T-helper 2 cell treated with Interferon-gamma antibody and Interleukin-4, amounts not matched to agents 5 μg/mL and 100 μg/mL, for 36 hours (primary cell): ENCODE measurements at places on chromosomes 2 and 18.

GRCh38 chr2:209577376-209578357, 153.8 kb downstream of the MAP2 start:
- no peak for DNase-seq
- no peak overlapping the region for H3K27ac ChIP-seq
- no peaks in the 10 kb centered on the region for H3K36me3 ChIP-seq
- no peaks in the 10 kb centered on the region for H3K27me3 ChIP-seq
- no peak overlapping the region for H3K4me3 ChIP-seq
- peaks cover 4% of the 10 kb centered on the region for H3K4me1 ChIP-seq

GRCh38 chr2:176936410-176936809, 276.2 kb upstream of the HNRNPA3 start:
- H3K4me3 ChIP-seq = no peak overlapping the region
- peaks cover 39% of the 10 kb centered on the region for H3K4me1 ChIP-seq
- DNase-seq = no peak
- peaks cover 3% of the 10 kb centered on the region for H3K36me3 ChIP-seq

- H3K27ac ChIP-seq = no peak overlapping the region
- no peaks in the 10 kb centered on the region for H3K27me3 ChIP-seq
- H3K4me3 ChIP-seq = no peak overlapping the region
- no peaks in the 10 kb centered on the region for H3K36me3 ChIP-seq
- DNase-seq = no peak
These were observed 75.9 kb downstream of the PTGR3 start for GRCh38 chr18:75132931-75133525.

GRCh38 chr18:75544496-75544895, 117.0 kb upstream of the SMIM21 start:
- H3K27ac ChIP-seq = no peak overlapping the region
- DNase-seq = no peak
- no peaks in the 10 kb centered on the region for H3K36me3 ChIP-seq
- H3K27me3 ChIP-seq = peaks cover 4% of the 10 kb centered on the region
- H3K4me3 ChIP-seq = no peak overlapping the region

- H3K4me3 ChIP-seq = no peak overlapping the region
- no peak overlapping the region for H3K27ac ChIP-seq
- no peaks in the 10 kb centered on the region for H3K36me3 ChIP-seq
- H3K27me3 ChIP-seq = peaks cover 3% of the 10 kb centered on the region
- peaks cover 5% of the 10 kb centered on the region for H3K4me1 ChIP-seq
- no peak for DNase-seq
These were observed 90.3 kb upstream of the SNTG2 start for GRCh38 chr2:860259-860855.

- H3K27ac ChIP-seq = no peak overlapping the region
- peaks cover 7% of the 10 kb centered on the region for H3K36me3 ChIP-seq
- peaks cover 19% of the 10 kb centered on the region for H3K4me1 ChIP-seq
- DNase-seq = no peak
These were observed 22.1 kb downstream of the SERPINE2 start for GRCh38 chr2:224016963-224017362.

- H3K36me3 ChIP-seq = no peaks in the 10 kb centered on the region
- no peaks in the 10 kb centered on the region for H3K27me3 ChIP-seq
- no peak overlapping the region for H3K27ac ChIP-seq
- no peaks in the 10 kb centered on the region for H3K4me1 ChIP-seq
These were observed 81.1 kb downstream of the ZNF804A start for GRCh38 chr2:184679219-184680018.

- no peak overlapping the region for H3K27ac ChIP-seq
- no peaks in the 10 kb centered on the region for H3K27me3 ChIP-seq
- H3K4me1 ChIP-seq = peaks cover 3% of the 10 kb centered on the region
- no peak for DNase-seq
These were observed 17.7 kb downstream of the PHOSPHO2 start for GRCh38 chr2:169711751-169712509.

- no peak for DNase-seq
- H3K36me3 ChIP-seq = no peaks in the 10 kb centered on the region
- no peak overlapping the region for H3K4me3 ChIP-seq
These were observed 38.4 kb downstream of the POMC start for GRCh38 chr2:25129901-25130520.

- no peak overlapping the region for H3K27ac ChIP-seq
- H3K4me3 ChIP-seq = no peak overlapping the region
- DNase-seq = no peak
- H3K36me3 ChIP-seq = no peaks in the 10 kb centered on the region
These were observed 78.9 kb downstream of the KCNF1 start for GRCh38 chr2:10990561-10991111.

DNA sequence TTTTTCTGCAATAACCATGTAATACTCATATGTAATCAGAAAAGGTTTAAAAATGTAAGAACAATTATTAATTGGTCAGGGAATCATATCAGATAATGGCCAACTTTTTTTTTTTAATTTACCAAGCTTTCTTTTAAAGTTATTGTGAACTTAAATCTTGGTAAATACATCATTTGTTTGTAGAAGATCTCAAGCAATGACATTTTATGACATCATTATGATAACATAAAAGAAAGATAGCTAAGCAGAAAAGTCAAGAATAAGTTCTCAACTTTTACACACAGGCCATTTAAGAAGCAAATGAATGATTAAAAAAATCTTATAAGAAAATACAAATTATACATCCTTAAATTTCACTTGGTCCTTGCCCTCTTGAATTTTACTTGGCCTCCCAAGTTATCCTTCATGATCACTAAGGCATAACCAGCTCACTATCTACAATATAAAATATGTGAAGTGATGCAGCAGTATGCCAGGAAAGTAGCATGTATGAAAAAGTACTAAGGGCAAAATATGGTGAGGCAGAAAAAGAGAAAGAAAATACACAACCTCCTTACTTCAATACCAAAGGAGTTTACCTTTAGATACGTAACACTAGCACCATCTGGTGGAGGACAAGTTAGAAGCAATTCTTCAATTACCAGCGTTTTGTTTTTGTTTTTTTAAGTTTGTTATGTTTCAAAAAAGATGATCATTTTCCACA, 116.6 kb downstream of the SRBD1 start:
- H3K36me3 ChIP-seq = peaks cover 8% of the 10 kb centered on the region
- DNase-seq = no peak
- H3K4me3 ChIP-seq = no peak overlapping the region
- H3K4me1 ChIP-seq = peaks cover 26% of the 10 kb centered on the region
- no peaks in the 10 kb centered on the region for H3K27me3 ChIP-seq

- no peak for DNase-seq
- no peak overlapping the region for H3K27ac ChIP-seq
- no peaks in the 10 kb centered on the region for H3K36me3 ChIP-seq
- no peak overlapping the region for H3K4me3 ChIP-seq
These were observed 262.7 kb upstream of the FSIP2 start for GRCh38 chr2:185475914-185476313.

GRCh38 chr18:78126536-78126935, 853.1 kb upstream of the SALL3 start:
- no peaks in the 10 kb centered on the region for H3K4me1 ChIP-seq
- no peaks in the 10 kb centered on the region for H3K27me3 ChIP-seq
- H3K4me3 ChIP-seq = no peak overlapping the region
- DNase-seq = no peak
- H3K27ac ChIP-seq = no peak overlapping the region

GRCh38 chr2:231047274-231047922, 9.3 kb upstream of the PSMD1 start:
- H3K4me1 ChIP-seq = peaks cover 4% of the 10 kb centered on the region
- no peak overlapping the region for H3K4me3 ChIP-seq
- no peaks in the 10 kb centered on the region for H3K36me3 ChIP-seq
- peaks cover 27% of the 10 kb centered on the region for H3K27me3 ChIP-seq
- no peak overlapping the region for H3K27ac ChIP-seq

- no peaks in the 10 kb centered on the region for H3K4me1 ChIP-seq
- no peak overlapping the region for H3K27ac ChIP-seq
- H3K4me3 ChIP-seq = no peak overlapping the region
These were observed 60.0 kb upstream of the PXDN start for GRCh38 chr2:1804351-1804771.

GRCh38 chr2:172554352-172555271, 1.3 kb upstream of the PDK1 start:
- peaks cover 45% of the 10 kb centered on the region for H3K4me1 ChIP-seq
- H3K36me3 ChIP-seq = peaks cover 38% of the 10 kb centered on the region
- peaks cover 26% of the 10 kb centered on the region for H3K27me3 ChIP-seq
- peak overlapping the region; percentile 53 for H3K27ac ChIP-seq
- H3K4me3 ChIP-seq = peak overlapping the region; percentile 71

DNA sequence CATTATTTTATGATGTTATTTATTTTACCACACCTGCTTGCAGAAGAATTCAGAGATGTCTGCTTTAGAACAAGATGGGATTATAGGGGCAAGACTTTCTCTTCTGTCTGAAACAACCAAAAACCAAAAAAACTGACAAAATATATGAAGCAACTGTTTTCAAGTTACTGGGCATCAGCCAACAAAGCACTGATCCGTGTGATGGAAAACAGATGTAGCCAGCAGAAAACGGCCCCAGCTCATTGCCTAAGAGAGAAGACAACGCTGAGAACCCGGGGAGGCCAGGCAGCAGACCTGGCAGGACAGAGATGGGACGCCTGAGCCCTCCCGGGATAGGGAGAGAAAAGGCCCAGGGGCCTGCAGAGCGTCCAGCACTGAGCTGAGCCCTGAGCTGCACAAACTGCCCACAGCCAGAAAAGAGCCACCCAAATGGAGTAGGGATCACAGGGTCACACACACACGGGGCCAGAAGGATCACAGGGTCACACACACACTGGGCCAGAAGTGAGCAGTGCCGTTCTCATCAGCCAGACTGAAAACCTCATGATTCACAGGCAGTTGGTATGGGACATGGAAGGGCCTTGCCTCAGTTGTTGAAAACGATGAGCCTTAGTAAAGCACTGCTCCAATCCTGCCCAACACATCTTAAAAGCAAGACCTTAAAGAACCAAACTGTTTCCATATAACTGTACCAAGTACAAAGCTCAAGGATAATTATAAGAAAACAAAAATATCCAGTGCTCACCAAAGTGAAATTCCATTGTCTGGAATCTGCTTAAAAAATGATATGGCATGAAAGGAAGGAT, 12.1 kb downstream of the PXDN start:
- H3K36me3 ChIP-seq = no peaks in the 10 kb centered on the region
- H3K4me3 ChIP-seq = no peak overlapping the region
- DNase-seq = no peak
- H3K27me3 ChIP-seq = no peaks in the 10 kb centered on the region
- no peaks in the 10 kb centered on the region for H3K4me1 ChIP-seq
- H3K27ac ChIP-seq = no peak overlapping the region

DNA sequence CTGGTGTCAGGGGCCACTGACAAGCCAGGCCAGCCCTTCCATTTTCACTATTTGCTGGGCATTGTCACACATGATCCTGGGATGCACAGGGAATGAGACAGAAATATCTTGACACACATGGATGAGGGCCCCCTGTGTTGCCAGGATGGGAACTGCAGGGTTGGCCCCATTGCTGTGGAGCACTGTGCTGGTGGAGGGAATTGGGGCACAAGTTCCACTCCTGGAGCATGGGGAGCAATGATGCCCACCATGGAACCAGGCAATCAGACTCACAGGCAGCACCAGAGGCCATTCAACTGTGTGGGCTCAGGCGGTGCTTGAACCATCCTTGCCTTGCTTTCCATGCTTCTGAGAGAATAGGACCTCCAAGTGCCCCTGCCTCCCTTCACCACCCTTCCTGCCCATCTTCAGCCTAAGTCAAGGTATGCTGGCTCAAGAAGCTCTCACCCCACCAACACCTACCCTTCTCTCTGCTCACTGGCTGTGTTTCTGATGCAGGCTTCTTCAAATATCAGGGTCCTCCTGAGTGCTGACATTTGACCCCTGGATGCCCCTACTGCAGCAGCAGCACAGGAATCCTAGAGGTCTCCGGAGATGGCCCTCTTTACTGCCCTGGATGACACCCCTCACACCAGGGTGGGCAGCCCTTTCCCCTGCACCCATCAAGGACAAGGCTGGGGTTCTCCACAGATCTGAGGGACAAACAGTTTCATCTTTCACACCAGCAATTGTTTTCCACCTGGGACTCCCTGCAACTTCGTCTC, 11.0 kb downstream of the ADRA2B start:
- no peaks in the 10 kb centered on the region for H3K27me3 ChIP-seq
- H3K27ac ChIP-seq = no peak overlapping the region
- no peak overlapping the region for H3K4me3 ChIP-seq
- H3K36me3 ChIP-seq = no peaks in the 10 kb centered on the region

DNA sequence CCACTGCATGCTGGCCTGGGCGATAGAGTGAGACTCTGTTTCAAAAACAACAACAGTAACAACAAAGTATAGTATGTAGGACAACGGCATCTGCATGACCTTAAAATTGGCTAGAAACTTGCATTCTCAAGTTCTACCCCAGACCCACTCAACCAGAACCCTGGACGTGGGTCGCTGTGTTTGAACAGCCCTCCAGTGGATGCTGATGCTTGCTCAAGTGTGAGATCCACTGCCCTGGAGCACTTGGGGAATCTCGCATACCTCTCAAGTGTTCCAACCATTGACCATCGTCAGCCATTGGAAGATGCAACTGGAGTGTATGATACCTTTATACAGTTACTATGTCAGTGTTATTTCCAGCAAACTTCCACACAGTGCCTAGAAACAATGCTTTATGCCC, 435.9 kb downstream of the DCDC2C start:
- no peak overlapping the region for H3K27ac ChIP-seq
- H3K4me1 ChIP-seq = no peaks in the 10 kb centered on the region
- H3K27me3 ChIP-seq = no peaks in the 10 kb centered on the region
- H3K4me3 ChIP-seq = no peak overlapping the region

GRCh38 chr18:8795586-8796325, 90.4 kb downstream of the MTCL1 start:
- H3K27me3 ChIP-seq = peaks cover 3% of the 10 kb centered on the region
- H3K27ac ChIP-seq = no peak overlapping the region
- no peak for DNase-seq
- peaks cover 2% of the 10 kb centered on the region for H3K4me1 ChIP-seq
- no peak overlapping the region for H3K4me3 ChIP-seq

- H3K27ac ChIP-seq = no peak overlapping the region
- H3K36me3 ChIP-seq = no peaks in the 10 kb centered on the region
- DNase-seq = no peak
- peaks cover 7% of the 10 kb centered on the region for H3K27me3 ChIP-seq
- no peak overlapping the region for H3K4me3 ChIP-seq
These were observed 212.1 kb upstream of the COPS8 start for GRCh38 chr2:236873636-236874035.

DNA sequence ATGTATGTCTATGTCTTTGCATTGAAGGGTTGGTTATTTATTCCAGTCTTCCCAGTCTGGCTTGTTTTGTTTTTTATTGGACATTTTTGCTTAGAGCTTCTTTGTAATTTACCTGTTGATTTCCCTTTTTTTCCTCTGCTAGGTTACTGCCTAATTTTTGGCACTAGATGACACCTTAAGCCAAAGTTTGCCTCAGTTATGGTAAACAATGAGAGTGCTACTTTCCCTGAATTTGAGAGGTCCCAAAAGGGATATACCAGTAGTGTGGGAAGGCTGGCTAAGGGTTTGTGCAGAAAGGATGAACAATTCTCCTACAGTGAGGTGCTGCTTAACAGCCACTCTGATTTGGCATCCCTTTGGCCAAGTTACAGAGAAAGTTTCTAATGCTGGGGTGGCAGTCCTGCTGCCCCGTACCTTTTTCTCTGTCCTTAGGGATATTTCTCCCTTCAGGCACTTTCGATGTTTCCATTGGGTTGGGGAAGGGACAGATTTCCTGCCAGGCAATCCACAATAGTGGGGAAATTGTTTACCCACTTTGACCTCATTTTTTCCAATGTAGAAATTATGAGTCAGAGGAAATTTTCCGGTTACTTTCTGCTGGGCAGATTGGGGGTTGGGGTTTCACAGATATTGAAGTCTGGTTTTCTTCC, 354.9 kb downstream of the PTPRM start:
- no peak for DNase-seq
- no peaks in the 10 kb centered on the region for H3K27me3 ChIP-seq
- no peak overlapping the region for H3K27ac ChIP-seq
- no peaks in the 10 kb centered on the region for H3K4me1 ChIP-seq
